ENCODE measurements at places on chromosomes 1 and 21.

DNA sequence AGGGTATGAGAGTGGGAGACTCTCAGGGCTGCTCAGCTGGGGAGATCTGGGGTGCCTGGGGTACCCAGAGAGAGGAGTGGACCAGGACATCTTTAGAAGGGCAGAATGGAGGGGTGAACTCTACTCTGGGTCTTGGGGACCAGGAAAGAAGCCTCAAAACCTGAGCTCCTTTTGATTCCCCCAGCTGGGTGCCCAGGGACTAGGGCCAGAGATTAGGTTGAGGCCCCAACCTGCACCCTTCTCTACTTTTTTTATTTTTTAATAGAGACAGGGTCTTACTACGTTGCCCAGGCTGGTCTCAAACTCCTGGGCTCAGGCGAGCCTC lies 1.9 kb downstream of the PDZK1IP1 start:
- DNase-seq = no peak

- DNase-seq = no peak
Measured at GRCh38 chr1:82555501-82555900, 754.8 kb downstream of the ADGRL2 start.

GRCh38 chr1:200907611-200908097 lies 13.0 kb downstream of the INAVA start:
- DNase-seq = no peak

- no peak for DNase-seq
Measured at GRCh38 chr1:81310250-81310649, 490.5 kb upstream of the ADGRL2 start.

GRCh38 chr1:202593845-202594244 lies 116.4 kb downstream of the SYT2 start:
- no peak for DNase-seq

- no peak for DNase-seq
Measured at GRCh38 chr1:9426291-9426711, 113.0 kb upstream of the SLC25A33 start.

DNA sequence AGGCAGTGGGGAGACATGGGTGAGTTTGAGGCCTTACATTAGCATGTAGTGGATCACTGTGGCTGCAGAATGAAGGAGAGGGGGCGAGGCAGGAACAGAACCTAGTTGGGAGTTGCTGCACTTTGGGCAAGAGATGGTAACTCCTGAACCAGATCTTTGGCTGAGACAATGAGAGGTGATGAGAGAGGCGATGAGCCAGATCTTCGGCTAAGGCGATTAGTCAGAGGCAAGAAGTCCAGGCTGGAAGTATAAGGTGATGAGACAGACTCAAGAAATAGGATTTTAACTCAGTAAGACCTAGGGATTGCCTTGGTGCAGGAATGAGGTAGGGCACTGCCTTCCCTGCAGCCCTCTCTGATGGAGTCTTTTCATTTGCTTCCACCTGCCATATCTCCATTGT lies 9.1 kb upstream of the ARTN start:
- DNase-seq = no peak

- no peak for DNase-seq
Measured at GRCh38 chr1:47507144-47507543, 69.3 kb downstream of the FOXD2 start.

DNA sequence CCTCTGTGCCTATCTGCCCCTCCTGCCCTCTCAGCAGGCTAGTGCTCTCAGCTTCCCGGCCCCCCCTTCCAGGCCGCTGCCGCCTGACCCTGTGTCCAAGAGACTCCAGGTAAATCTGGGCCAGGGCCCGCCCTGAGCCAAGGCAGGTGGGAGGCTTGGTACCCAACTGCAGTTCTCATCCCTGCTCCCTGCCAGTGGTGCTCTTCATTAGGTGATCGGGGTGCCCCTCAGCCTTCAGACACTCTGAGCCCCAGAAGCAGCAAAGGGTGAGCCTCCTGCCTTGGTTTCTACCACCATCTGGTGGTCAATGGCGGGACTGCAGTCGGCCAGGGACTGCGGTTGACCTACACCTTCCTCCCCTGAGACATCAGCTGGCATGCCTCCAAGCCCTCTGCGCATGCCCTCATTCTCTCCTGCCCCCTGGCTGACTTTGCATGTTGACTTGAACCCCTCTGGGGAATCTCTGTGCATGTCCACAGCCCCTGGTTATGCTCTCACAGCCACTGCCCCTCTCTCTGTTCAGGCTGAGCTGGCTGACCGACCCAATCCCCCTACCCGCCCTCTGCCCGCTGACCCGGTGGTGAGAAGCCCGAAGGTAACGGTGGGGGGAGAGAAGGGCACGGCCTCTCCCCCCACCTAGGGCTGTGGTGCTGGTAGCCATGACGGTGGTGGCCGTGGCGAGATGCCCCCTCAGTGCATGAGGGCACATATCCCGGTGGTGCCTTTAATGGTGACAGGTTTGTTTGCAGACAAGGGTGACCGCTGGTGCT lies 2.0 kb upstream of the EFNA4 start:
- peak; percentile 93 for DNase-seq

DNA sequence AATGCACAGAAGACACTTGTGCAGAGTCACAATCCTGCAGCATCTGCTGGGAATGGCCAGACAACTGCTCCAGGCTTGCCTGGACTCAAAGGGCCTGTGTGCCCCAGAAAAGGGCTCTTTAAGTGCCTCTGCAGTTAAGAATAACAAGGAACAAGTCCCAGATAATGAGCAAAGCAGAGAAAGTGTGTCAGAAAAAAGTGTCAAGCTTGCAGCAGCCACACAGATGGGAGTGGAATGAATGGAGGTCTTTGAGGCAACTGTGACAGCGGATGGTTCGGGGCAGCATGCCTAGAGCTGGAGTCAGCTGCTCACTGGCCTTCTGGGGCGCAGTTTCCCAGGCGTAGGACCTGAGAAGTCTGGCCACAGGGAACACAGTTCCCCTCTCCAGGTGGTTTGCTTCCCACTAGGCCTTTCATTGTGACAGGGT lies 5.1 kb downstream of the PARP1 start:
- no peak for DNase-seq

DNA sequence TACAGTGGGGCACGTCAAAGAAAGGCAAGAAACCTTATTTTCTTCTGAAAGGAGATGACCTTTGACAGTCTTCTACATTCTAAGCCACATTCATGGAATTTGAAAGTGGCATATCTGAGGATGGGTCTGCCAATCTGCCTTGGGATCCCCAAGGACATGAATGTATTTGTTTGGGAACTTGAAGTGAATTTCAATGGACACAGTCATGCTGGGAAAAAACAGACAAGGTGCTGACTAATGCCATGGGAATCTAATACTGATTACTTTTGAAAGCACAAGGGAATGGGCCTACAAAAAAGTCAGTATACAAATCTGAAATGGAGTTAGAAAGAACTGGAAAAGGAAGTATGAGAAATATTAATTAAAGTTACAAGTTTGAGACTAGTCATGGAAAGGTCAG lies 128.8 kb downstream of the KCNJ6 start:
- DNase-seq = no peak

GRCh38 chr1:153929426-153929825 lies 6.7 kb upstream of the GATAD2B start:
- no peak for DNase-seq

- no peak for DNase-seq
Measured at GRCh38 chr1:96388421-96389310, 332.9 kb upstream of the PTBP2 start.

DNA sequence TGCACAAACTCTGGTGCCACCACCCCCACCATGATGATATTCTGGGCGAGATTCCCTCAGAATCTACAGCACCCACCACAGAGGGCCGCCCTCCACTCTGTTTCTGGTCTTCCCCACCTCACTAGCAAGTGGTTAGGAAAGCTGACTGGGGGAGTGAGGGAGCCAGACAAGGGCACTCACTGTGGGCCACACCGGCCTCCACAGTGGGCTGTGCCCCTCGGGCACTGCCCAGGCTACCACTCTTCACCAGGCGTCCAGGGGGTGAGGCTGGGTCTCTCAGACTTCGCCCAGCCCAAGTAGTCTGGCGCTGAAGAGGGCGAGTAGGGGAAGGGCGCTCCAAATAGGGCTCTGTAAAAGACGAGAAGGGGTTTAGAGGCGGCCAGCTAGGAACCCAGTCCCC lies 11.2 kb upstream of the GATAD2B start:
- DNase-seq = peak; percentile 38

GRCh38 chr1:228510803-228511413 lies 23.7 kb downstream of the RNF187 start:
- DNase-seq = peak; percentile 22

Measured in left forelimb (tissue), 1 donor.